Posterior cingulate gyrus (tissue), 11 donors: ENCODE measurements at places on chromosomes 6 and 20.

- DNase-seq: no peak
Observed at GRCh38 chr20:6829510-6830116, 62.1 kb downstream of the BMP2 start.

- DNase-seq: no peak
Observed at GRCh38 chr6:138806889-138807288, 11.0 kb downstream of the ECT2L start.

GRCh38 chr6:110537208-110538123, 61.1 kb upstream of the SLC22A16 start:
- no peak for DNase-seq

GRCh38 chr20:53055367-53056067, 83.4 kb downstream of the TSHZ2 start:
- DNase-seq: no peak

DNA sequence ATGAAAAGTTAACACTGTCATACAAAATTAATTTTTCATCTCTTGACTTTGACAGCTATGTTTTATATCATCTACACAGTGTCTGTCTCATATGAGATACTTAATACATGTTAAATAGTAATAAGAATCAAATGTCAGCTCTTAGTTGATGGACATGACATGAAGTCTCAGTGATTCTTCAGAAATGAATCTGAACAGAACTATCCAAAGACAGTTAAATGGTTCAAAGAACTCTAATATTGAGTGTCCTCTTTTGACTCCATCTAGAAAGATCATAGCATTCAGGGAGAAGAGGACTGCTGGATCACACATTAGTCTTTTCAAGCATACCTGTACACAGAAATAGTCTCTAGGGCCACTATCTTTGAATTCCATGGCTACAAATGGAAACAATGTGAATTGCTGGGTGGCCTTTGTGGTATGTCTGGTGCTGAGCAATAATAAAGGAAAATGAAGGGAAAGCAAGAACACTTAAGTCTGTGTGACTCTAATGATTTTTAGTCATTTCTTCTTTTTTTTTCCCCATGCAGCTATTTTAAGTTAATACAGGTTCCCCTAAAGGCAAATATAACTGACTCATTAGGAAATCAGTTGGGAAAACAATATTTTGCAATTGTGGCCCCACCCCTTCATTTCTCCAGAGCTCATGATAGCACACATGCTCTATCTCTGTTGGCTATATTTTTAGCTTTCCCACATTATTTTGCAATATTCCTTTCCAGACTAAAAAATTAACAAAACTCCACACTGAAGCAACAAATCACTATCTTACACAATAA, 367.5 kb downstream of the GRIK2 start:
- DNase-seq: no peak

DNA sequence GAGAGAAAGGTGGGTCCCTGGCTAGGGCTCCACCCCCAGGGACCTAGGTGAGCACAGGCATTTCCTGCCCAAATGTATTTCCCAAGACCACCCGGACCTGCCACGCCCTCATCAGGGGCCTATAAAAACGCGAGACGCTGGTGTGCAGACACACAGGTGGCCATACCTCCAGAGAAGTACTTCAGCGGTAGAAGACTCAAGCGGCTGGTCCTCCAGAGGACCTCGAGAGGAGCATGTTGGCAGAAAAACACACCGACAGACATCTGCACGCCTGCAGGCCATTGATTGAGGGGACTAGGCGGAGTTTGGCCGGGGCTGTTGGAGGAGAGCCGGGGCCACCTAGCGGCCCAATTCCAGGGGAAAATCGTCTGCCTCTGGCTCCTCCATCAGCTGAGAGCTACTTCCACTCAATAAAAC, 695.8 kb upstream of the MMS22L start:
- DNase-seq: no peak

- DNase-seq: no peak
Observed at GRCh38 chr6:125612345-125612846, 137.0 kb upstream of the HEY2 start.

GRCh38 chr6:4172368-4172767, 37.0 kb upstream of the ECI2 start:
- DNase-seq: no peak

- DNase-seq: no peak
Observed at GRCh38 chr6:89596484-89596883, 42.1 kb downstream of the LYRM2 start.

DNA sequence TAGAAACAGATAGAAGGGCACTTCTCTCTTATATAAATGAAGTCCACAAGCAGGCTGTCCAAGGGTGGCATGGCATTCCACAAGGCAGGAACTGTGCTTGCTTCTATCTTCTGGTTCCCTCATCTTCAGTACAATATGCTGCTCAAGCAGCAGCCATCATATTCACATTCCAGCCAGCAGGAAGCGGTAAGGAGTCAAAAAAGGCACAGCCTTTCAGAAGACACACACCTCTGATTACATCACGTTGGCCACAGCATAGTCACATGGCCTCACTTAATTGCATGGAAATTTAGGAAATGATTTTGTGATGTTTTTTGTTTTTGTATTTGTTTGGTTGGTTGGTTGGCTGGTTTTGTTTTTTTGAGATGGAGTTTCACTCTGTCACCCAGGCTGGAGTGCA, 19.0 kb downstream of the REM1 start:
- no peak for DNase-seq

GRCh38 chr6:122620902-122621301, 10.7 kb downstream of the PKIB start:
- no peak for DNase-seq

- no peak for DNase-seq
Observed at GRCh38 chr6:170271771-170272314, 19.0 kb downstream of the DLL1 start.

GRCh38 chr6:34549026-34549803, 6.9 kb downstream of the SPDEF start:
- no peak for DNase-seq

GRCh38 chr6:156026486-156027247, 571.0 kb upstream of the NOX3 start:
- DNase-seq: no peak

DNA sequence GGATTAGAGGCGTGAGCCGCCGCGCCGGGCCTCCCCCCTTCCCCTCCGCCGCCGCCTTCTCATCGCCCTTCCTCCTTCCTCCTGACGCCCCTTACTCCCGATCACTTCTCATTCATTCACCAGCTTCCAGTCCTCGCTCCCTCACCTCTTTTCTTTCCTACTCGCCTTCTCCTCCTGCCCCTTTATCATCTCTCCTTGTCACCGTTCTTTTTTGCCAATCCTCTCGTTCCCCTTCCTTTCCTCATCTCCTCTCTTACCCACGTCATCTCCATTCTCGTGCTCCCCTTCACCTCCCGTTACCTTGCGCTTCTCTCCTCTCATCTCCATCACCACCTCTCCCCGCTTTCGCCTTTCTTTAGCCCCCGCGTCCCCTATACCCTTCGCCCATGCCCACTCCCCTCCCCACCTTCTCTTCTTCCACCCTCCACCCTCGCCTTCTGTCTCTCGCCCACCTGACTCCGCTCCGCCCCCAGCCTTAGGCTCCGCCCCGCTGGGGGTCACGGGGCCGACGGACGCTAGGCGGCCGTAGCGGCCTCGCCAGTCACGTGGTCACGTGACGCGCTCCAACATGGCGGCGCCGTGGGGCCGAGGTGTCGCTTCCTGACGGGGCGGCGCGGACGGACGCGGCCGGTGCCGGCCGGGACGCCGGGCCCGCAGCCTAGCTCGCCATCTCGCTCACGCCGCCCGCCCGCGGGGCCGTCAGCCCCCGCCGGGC, at the start of gene ARFGEF2:
Gene ARFGEF2 (plus strand): TSS at position 544 of the 715 bp plus-strand sequence. CDS start 179 bp downstream, outside the sequence.
- peak; percentile 91 for DNase-seq

- no peak for DNase-seq
Observed at GRCh38 chr20:23094927-23095326, 8.8 kb upstream of the CD93 start.

DNA sequence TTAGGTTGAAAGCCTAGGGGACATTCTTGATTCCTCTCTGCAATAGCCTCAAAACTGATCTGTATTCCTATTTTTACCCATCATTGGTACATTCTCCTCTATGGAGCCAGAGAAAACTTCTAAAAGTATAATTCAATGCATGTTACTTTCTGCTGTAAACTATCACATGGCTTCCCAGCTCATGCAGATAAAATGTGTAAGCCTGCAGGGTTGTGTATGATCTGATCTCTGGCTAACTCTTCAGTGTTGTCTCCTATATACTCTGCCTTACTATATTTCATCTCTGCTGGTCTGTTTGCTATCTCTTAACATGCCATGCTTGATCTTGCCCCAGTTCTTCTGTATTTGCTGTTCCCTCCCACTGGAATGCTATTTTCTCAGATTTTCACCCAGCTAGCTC, 323.3 kb upstream of the RSPO3 start:
- no peak for DNase-seq

GRCh38 chr6:85273046-85273445, 176.8 kb upstream of the NT5E start:
- DNase-seq: no peak

DNA sequence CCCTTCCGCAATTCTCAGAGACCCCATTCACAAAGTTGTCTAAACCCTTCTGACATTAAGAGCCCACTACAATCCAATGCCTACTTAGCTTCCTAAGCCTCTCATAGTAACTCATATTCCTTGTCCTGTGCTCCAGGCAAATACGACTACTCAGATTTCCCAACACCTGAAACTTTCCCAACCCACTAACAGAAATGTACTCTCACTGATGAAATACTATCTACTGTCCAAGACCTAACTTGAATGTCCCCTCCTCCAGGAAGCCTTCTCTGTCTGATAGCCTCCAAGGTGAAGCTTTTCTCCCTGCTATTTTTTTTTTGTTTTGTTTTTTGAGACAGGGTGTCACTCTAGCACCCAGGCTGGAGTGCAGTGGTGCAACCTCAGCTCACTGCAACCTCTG, 30.4 kb downstream of the GPLD1 start:
- no peak for DNase-seq

DNA sequence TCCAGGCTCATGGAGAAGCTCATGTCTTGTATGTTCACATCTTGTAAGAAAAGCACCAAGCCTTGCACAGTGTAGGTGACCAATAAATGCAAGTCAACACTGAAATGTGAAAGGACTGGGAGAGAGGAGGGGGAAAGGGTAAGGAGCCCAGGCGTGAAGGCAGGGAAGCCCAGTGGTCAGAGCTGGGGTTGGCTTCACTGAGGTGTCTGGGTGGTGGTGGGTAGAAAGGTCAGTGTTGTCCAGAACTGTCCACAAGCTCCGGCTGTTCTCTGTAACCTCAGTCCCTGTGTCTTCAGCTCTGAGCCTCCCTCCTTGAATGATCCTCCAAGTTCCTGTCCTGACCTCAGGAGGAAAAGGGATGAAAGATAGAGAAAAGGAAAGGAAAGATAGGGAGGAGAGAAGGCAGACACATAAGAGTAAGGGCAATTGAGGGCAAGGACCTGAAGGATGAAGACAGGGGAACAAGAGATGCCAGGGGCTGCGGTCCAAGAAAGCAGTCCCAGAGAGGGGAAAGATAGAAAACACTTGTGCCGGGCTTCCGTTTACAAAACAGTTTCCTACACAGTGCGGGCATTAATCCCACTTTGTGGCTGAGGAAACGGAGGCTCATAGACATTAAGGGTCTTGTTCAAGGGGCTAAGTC, 2.4 kb upstream of the TNXB start:
- DNase-seq: no peak

GRCh38 chr6:90079560-90080490, 185.6 kb downstream of the GJA10 start:
- no peak for DNase-seq

GRCh38 chr6:52566201-52566600, 10.7 kb downstream of the TRAM2 start:
- no peak for DNase-seq

DNA sequence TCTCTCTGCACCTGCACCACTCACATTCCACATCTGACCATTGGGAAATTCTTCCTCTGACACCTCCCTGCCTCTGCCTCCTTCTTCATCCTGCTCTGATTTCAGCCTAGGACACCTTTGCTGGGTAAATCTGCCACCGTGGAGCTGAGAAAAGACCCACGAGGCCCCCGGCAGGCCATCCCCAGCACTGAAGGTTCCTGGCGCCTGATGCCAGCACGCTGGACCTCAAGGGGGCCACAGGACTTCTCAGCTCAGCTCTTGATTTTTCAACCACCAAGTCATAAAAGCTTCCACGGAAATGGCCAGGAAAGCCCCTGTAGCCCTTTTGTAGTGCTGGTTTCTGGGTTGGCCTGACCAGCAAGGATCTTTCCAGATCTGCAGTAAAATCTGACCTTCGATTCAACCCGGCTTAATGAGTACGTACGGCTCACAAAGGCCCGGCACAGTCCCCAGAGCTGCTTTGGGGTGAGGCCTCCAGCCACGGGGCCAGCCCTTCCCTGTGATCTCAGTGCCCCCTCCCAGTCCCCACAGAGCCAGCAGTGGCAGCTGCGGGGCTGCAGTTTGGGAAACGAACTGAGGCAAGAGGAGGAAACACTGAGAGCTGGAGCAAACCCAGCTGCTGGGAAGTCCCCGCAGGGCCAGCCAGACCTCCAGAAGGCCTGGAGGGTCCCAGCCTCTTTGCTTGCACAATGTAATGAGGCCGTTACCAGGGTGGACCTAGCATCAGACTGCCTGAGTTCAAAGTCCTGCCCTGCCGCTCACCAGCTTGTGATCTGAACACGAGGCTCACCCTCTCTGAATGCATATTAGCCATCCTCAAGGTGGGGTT, 157.5 kb downstream of the BMP7 start:
- no peak for DNase-seq

GRCh38 chr6:132746048-132746447, 11.7 kb downstream of the VNN2 start:
- DNase-seq: no peak

DNA sequence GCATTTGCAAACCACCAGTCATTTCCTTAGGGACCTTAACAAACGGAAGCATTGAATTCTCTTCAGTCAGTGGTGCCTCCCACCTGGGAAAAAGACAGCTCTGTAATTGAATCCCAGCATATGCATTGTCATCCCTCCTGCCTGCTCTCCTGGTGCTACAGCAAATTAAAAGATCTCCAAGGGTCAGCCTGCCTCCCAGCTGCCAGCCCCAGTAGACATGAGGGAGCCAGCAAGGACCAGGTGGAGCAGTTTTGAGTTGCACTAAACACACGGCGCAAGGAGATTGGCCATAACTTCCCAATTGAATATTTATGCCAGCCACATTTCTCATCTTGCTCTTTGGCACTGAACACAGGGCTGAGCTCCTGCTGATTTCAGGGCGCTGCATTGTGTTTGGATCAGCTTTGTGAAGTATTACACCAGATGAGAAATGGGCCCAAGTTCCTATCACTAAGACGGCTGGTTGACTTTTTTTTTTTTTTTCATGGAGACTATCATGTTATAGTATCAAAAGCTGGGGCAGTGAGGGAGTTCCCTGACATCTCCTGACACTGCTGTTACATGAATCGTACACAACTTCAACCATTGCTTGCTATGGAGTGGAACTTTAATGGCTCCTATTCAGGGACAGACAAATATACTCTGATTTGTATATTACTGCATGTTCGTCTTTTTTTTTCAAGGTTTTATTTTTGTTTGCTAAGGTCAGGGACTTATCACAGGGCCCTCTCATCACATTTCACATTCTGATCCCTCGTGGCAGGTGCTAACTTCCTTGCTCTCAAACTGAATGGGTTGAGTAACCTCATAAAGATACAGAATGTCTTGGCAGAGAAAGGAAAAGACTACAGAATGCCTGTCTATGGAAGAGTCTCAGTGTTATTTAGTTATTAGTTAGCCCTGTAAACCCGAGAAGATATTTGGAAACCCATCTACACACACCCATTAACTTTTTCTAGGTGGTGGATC, 191.1 kb downstream of the EYA4 start:
- no peak for DNase-seq

- DNase-seq: no peak
Observed at GRCh38 chr20:47971058-47971791, 185.9 kb upstream of the SULF2 start.

GRCh38 chr6:125498606-125499005, 196.8 kb upstream of the HDDC2 start:
- no peak for DNase-seq
